Stimulated activated CD8-positive, alpha-beta memory T cell treated with anti-CD3 and anti-CD28 coated beads, Interleukin-15, amount 100 ng/mL, for 4 hours (primary cell): ENCODE measurements at places on chromosomes 5 and 9.

DNA sequence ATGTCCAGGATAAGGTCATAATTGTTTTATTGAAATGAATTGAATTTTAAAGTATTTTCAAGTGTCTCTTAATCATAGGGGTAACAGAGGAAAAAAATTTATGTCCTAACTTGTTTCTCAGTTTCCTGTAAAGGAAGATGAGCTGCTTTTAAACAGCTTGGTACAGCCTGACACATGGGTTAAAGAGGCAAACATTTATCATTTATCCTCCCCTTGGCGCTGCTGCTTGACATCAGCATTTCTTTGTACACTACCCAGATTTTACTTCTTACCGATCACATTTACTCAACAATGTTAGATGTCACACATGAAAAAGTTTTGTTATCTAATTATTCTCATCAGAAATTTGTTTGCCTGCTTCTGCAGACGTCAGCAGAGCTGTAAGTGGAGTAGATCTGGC is 79.4 kb upstream of the CTSL start:
- no peak for DNase-seq

DNA sequence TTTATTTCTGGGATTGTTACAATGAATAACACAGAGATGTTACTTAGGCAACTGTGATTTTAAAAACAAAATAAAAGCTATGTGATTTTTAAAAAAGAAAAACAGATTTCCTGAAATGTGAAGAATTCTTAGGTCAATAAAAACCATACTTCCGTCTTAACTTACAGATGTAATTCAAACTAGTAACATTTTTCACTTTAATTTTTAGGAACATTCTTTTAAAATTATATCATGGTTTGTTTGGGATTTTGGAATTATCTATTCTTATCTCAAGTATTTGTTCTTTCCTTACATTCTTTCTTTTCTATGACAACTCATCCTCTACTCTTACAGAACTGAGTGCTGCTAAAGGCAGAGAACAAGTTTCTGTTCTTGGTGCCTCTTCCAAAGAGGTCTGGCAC is 159.5 kb downstream of the RAPGEF6 start:
- no peak for DNase-seq

DNA sequence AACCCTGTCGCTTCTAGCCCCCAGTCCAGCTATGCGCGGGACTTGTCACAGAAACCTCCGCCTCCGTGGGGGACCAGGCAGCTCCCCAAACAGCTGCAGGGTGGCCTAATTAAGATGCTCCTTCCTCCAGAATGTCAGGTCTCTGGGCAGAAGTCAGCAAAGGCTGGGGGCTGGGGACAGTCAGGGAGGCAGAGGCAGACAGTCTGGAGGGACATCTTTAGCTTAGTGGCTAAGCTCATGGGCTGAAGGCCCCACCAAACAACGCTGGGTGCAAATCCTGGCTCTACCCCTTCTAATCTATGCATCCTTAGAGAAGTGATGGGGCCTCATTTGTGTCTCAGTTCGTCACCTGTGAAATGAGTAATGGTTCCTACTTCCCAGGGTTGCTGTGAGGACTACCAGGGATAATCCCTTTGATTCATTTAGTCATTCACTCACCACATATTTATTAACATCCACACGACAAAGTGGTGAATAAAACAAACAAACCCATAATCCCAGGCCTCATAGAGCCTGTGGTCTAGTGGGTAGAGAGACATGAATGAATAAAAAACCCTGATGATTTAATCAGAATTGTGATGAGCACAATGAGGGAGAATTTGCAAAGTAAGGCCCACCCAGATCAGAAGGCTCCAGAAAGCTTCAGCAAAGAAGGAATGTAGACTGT is 20.2 kb upstream of the MED27 start:
- DNase-seq, result no peak

- no peak for DNase-seq
These were observed 20.8 kb upstream of the SLC6A3 start for GRCh38 chr5:1465966-1466471.

- DNase-seq, result no peak
These were observed 15.5 kb downstream of the TYRP1 start for GRCh38 chr9:12708562-12709298.

- DNase-seq, result no peak
These were observed 181.9 kb upstream of the TBCA start for GRCh38 chr5:77957931-77958521.

DNA sequence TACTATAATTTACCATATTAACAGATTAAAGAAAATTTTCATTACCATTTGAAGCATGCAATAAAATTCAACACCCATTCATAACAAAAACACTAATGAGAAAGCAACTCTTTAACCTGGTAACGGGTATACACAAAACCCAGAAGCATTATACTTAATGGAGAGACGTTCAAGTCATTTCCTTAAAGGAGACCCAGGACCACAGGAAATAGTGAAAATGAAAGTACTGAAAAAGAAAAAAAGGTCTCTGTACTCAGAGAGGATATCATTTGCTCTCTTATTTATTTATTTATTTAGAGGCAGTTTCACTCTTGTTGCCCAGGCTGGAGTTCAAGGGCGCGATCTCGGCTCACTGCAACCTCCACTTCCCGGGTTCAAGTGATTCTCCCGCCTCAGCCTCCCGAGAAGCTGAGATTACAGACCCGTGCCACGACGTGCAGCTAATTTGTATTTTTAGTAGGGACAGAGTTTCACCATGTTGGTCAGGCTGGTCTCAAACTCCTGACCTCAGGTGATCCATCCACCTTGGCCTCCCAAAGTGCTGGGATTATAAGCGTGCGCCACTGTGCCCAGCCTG is 61.6 kb downstream of the SETX start:
- no peak for DNase-seq

- no peak for DNase-seq
These were observed 10.7 kb upstream of the CLK4 start for GRCh38 chr5:178637356-178638074.

GRCh38 chr9:68541568-68541967 is 885 bp upstream of the TMEM252 start:
- no peak for DNase-seq

- DNase-seq, result no peak
These were observed 1373.7 kb upstream of the DMAC1 start for GRCh38 chr9:9173264-9173663.

DNA sequence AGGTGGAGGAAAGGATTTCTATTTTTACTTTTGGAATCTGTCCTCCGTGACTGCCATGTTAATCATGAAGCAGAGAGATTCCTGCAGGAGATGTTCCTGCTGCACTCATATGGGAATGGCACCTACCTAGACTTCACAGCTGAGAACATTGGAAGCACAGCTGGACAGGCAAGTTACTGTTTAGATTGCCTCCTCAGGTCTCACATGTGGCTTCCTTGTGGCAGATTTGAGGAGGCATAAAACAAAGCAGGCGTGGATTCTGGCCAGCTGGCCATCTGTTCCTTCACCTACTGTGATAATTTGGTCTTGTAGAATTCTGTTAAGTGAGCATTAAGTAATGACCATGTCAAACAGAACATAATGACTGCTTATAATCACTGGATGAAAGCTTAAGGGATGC is 193.4 kb downstream of the EDIL3 start:
- no peak for DNase-seq

DNA sequence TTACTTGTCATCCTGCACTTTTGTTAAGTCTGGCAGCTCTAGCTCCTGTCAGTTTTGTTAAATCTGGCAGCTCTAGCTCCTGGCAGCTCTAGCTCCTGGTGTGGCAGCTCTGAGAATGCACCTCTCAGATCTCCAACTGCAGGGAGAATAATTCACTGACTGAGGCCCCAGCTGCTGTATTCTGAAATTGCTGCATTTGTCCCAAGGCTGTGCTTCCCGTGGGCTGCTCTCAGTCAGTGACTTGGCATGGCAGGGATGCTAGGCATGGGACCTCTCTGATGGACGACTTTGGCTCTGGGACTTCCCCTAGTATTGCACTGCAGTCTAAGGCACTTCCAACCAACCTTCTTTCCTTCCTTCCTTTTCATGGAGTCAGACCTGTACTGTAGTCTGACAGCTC is 475.7 kb downstream of the CCDC171 start:
- no peak for DNase-seq

DNA sequence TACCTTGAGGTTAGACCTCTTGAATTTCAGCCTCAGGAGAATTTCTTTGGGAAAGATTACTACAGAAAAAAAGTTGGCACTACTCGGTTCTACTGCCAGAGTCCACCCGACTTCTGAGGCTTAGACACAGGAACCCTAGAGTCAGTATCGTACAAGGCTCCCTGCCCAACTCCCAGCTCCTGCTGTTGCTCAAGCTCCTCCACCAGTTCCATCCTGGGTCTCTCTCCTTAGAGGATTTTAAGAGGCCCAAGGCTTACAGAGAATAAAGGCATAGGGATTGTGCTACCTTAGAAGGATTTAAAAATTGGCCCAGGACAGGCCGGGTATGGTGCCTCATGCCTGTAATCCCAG is 29.0 kb upstream of the SSBP2 start:
- DNase-seq, result no peak

- DNase-seq, result no peak
These were observed 2.2 kb downstream of the NR2F1 start for GRCh38 chr5:93585041-93585766.

GRCh38 chr9:126490214-126490631 is 123.5 kb upstream of the LMX1B start:
- no peak for DNase-seq

- DNase-seq, result no peak
These were observed 1.9 kb upstream of the RIC1 start for GRCh38 chr9:5626727-5627634.

GRCh38 chr9:14690948-14691730 is 2.1 kb downstream of the ZDHHC21 start:
- no peak for DNase-seq

DNA sequence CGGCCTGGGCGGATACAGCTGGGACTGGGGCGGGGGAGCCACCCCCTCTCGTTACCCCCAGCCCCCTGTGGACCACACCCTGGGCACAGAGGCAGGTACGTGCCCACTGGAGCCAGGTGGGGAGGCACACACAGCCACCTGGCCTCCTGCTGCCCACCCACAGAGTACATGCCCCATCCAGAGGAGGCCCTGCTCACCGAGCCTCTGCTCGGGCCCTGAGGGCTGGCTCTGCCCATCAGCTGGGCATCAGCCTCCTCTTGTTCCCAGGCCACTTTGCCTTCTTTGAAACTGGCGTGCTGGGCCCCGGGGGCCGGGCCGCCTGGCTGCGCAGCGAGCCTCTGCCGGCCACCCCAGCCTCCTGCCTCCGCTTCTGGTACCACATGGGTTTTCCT is 6.3 kb downstream of the MAMDC4 start:
- no peak for DNase-seq

DNA sequence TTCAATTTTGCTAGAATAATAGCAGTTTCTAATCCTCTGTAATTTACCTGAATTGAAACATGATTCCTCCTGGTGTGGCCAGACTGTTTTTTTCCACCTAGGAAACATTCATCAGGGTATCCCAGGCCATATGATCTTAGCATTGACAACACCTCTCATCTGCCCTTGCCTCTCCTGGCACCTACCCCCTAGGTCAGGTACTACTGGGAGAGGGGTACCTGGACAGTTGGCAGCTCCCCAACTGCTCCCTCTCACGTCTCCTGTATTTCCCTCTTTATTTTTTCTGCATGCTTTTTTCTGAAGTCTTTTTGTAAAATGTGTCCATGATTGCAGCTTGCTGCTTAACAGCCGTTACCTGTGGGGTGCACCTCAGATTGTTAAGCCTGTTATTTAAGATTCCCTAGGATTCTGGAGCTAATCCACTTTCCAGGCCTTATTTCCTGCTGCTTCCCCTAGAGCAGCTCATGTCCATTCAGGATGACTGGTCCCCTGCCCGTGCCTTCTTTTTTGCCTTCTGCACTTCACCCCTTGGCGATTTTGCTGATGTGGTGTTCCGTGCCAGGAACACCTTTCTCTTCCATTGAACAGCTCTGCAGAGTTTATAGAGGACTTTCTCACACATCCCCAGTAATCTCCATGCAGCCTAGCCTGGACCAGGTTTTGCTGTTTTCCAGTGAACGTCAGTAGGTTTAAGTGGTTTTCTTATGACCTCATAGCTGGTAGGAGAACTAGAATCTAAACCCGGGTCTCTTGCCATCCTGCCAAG is 33.6 kb downstream of the SNX30 start:
- no peak for DNase-seq

- DNase-seq, result no peak
These were observed 18.3 kb upstream of the LPAR1 start for GRCh38 chr9:111056538-111056937.

DNA sequence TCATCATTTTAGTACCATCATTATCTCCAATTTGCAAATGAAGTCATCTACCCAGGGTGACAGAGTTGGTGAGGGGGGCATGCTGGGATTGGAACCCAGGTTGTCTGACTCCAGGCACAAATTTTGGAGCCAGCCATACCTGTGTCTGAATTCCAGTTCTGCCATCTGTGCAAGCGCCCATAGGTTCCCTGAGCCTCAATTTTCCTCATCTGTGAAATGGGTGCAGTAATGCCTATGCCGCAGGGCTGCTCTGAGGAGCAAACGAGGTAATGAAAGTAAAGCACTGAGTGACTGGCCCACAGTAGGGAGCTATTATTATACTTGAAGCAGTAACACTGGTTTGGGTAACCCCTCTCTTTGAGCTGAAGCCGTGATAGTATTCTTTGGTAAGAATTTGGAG is 49.6 kb downstream of the SH3PXD2B start:
- DNase-seq, result no peak
